ENCODE measurements at places on chromosomes 4 and X.

DNA sequence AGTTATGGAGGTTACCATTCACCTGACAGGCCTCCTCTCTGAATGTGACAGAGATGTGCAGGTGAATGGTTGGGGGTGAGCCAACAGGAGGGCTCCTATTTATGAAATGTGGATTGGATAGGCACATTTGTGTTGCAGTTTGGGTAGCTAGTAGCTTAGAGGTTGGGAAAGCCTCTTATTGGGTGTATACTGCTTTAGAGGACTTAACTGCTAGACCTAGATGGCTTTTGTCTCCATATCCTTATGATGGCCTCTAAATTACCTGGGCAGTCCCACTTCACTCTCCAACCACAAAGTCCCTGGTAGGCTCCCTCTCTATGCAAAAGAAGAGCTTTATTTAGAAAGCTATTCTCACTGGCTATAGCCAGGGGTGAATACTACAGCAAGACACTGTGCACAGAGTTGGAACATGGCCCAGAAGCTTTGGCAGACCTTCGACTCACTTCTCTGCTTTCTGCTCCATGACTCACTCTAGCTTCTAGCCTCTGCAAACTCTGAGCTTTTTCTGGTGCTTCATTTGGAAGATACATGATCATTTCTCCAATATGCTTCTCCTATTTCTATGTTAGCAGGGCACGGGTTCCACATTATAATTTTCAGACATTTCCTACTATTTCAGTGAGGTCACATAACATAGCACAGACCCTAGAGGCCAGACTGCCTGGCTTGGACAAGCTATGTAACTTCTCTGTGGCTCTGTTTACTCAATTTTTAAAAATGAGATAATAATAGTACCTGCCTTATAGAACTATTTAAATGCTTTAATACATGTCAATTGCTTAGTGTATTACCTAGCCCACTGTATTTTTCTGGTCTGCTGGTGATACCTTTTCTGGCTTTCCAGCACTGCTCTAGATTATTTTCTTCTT lies 6.0 kb upstream of the VGLL1 start:
- DNase-seq = peak; percentile 2

GRCh38 chrX:110871839-110872238 lies 76.2 kb upstream of the CHRDL1 start:
- no peak for DNase-seq

DNA sequence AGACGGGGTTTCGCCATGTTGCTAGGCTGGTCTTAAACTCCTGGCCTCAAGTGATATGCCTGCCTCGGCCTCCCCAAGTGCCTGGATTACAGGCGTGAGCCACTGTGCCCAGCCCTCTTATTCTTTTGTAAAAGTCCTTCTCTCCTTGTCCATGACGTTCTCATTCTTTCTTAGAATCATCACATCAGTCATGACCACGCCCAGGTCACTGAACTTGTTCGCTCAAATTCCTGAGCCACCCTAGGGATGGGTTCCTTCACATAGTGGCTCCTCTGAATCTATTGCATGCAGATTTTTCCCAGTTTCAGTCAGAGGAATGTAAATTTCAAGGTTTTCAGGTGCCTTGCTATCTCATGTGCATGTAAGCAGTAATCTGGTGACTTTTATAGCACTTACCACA lies 15.7 kb downstream of the JADE1 start:
- no peak for DNase-seq

DNA sequence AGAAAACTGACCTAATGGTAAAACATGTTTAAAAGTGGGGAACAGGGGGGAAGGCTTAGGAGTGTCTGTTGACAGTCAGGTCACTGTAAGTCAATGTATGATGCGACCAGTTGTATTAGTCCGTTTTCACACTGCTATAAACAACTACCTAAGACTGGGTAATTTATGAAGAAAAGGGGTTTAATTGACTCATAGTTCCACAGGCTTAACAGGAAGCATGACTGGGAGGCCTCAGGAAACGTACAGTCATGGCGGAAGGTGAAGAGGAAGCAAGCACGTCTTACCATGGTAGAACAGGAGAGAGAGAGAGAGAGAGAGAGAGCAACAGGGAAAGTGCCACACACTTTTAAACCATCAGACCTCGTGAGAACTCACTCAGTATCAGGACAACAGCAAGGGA lies 13.0 kb upstream of the PLAC1 start:
- no peak for DNase-seq

DNA sequence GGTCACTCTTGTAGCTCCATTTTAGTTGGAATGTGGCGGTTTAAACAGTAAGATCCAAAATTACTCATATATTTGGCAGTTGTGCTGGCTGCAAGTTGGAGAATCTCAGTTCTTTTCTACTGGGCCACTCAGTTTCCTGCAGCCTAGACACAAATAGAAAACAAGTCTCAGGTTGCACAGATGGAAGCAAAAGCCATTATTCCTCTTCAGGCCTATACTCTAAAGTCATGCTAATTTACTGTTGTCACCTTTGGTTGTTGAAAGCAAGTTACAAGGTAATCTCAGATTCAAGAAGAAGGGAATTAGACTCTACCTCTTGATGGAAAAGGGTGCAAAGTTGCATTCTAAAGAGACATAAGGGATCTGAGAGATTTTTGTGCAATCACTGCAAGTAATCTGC lies 345.4 kb downstream of the ADAM29 start:
- no peak for DNase-seq

DNA sequence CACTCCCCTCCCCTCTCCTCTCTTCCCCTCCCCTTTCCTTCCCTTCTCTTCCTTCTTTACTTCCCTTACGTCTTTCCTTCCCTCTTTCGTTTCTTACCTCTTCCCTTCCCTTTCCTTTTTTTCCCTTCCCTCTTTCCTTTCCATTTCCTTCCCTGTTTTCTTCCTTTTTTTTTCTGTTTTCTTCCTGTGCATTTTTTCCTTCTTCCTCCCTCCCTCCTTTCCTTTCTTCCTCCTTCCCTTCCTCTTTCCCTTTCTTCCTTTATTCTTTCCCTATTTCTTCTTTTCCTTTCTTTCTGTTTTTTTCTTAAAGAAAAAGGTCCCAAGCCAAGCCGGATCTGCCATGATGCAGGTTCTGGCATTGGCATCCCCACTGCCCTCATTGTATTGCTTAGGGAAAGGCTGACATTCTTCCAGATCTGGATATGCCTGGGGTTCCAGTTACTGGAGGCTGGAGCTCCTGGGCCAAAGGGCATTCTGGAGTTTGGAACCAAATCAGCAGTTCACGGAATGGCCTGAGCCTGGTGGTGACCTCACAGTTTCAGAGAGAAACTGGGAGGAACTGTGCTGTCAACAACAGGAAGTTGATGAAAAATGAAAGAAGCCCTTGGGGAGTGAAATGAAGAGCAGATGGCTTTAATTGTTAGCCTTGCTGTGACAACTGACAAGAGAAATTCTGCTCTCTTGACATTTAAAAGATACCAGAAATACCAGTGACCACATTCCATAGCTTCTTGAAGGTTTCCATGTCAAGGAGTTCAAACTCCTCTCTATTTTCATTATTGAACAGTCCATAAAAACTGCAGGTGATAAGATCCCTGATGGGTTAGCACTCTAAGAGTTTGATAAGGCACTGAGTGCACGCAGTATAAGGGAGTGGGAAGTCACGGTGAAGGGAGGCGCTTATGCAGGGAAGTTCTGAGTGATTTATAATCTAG lies 622.1 kb downstream of the SPRY1 start:
- peak; percentile 65 for DNase-seq

- no peak for DNase-seq
Observed at GRCh38 chr4:110454441-110454840, 21.5 kb upstream of the ENPEP start.

- no peak for DNase-seq
Observed at GRCh38 chr4:145044341-145044740, 53.7 kb downstream of the ANAPC10 start.

GRCh38 chr4:6134612-6135220 lies 65.6 kb downstream of the JAKMIP1 start:
- DNase-seq = no peak

- no peak for DNase-seq
Observed at GRCh38 chr4:24655326-24655725, 71.0 kb upstream of the DHX15 start.

- DNase-seq = no peak
Observed at GRCh38 chr4:55722132-55722531, 86.0 kb upstream of the NMU start.

DNA sequence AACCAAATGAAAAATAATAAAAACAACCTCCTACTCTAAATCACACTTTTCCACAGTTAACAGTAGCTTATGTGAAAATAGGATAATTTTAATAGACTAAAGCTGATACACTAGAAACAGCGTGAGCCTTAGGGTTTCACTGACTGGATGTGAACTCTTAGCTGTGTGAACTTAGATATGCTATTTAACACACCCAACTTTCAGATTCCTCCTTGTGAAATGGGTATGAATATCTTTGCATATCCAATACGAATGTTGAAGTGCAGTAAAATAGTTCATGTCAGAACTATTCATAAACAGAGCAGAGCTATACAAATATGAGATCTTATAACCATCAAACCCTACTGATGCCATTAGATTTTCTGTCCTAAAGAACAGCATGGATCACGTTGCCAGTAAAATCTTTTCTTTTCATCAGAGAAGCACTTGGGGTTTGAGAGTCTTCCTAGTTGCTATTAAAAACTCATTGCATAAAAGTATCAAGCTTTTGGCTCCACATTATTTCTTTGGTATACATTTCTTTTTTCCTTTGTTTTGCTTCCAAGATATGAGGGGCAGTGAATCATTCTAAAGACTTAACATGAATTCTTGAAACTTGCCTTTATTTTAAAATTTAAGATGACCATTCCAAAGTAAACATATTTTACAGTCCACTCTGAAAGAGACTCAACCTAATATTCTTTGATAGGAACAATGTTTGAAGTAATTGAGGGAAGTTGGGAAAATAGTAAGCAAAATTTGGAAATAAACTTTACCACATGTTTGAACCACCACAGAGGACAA lies 102.4 kb downstream of the CPE start:
- no peak for DNase-seq

GRCh38 chrX:141185366-141185765 lies 8.4 kb upstream of the LDOC1 start:
- DNase-seq = no peak

Data from HTR-8/SVneo (cell line).